ENCODE measurements at places on chromosomes 7 and 10.

- no peak for DNase-seq
These were observed 19.6 kb upstream of the ADAM12 start for GRCh38 chr10:126407831-126408230.

DNA sequence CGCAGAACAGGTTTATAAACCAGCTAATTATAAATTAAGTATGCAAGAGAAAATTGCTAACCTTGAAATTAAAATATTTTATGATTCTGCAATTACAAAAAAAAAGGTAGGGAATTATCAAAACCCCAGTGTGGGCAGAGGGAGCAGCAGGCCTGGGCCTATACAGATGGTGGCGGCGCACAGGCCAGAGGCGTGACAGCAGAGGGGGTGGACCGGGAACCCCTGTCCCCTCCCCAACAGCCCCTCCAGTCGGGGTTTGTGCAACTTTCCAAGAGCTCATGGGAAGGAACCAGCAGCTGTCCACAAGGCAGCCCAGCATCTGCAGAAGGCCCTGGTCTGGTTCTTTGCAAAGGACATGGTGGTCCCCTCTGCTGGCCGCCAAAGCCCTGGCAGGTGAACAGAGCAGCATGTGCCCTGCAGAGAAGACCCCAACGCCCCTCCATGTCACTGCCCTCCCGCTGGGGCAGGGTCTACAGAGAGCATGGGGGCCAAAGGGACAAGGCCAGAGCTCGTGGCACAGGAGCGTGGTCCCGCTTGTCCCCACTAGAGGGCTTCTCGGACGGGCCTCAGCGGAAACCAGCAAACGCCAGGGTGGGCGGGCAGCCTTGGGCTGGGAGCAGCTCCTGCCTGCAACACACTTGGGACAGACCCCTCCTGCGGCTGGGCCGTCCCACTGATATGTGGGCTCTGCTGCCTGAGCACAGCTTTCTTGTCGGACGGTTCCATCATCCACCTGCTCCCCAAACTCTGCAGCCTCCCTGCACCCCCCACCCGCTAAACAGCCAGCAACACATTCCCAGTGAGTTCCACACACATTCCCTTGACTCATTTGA, 75.1 kb downstream of the EBF3 start:
- peak; percentile 64 for DNase-seq

DNA sequence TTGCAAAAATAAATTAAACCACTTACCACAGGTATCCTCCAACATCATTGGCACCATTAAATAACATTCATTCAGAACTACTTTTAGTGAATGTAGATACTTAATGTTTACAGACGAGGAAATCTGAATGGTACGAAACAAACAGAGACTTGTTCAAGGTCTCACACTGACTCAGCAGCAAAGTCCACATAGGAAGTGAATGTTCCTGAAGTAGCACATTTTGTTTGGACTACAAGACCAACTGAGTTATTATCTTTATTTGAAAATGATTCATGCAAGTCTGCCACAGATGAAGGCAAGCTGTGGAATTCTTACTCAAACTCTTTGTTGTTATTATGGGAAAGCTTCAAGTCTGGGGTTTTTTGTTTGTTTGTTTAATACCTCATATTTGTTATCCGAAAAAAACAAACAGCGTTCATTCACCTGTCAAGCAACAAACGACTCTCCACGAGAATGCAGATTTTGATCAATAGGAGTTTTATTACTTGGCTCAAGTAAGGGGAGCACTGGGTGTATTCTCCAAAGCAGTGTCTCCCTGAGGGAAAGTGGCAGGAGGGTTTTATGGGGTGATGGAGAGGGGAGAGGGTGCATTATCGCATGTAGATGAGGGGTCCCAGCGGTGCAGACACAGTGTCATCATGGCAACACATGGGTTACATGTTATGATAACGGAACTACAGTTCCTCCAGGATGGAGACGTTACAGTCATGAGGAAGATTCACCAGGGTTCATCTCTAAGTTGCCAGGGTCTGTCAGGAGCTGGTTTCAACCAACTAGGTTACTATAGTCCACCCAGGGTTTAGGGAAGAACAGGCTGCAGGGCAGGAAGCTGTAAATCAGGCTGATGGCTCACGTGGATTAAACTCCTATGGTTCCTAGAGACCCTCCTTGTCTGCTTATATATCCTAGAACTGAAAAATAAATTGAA, 147.7 kb upstream of the AKR1E2 start:
- peak; percentile 93 for DNase-seq

DNA sequence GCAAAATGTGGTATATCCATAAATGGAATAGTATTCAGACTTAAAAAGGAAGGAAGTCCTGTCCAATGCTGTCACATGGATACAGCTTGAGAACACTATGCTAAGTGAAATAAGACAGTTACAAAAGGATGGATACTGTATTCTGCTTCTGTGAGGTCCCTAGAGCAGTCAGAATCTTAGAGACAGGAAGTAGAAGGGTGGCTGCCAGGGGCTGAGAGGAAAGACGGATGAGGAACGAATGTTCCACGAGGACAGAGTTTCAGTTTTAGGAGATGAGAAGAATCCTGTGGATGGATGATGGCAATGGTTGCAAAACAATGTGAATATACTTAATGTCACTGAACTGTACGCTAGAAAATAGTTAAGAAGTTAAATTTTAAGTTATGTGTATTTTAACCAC, 3.8 kb downstream of the PRKCQ start:
- no peak for DNase-seq

- DNase-seq, result no peak
These were observed 1047.5 kb downstream of the GATA3 start for GRCh38 chr10:9102026-9102425.

GRCh38 chr7:47817917-47818316, 130.3 kb downstream of the PKD1L1 start:
- no peak for DNase-seq

DNA sequence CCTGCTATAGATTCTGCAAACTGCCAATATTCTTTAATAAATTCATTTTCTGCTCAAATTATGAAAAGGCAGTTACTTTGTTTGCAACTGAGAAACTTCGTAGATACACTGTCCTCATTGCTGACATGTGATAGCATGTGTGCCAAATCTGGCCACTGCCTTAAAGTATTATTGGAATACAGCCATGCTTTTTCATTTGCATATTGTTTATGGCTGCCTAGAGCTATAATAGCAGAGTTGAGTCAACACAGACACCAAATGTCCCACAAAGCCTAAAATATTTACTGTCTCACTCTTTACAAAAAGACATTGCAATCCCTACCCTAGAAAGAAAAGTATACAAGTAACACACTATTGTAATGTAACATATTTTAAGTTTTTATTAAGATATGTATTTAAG, 647.4 kb downstream of the XPNPEP1 start:
- no peak for DNase-seq

DNA sequence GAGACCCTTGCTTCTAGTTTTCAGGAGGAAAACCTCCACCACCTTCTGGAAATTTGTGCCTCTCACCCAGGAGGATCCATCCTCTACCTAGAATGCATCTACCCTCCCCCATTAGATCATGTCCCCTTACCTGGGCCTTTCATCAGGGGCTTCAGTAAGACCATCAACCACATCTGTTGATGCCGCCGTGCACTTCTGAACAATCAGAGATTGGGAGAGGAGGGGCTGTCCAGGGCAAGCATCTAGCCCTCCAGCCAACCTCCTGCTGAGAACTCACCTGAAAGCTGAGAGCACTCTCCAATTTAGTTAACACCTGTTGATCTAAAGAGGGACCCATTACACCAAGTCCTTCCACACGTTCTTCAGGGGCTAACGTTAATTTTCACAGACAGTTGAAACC, 57.6 kb upstream of the PIK3CG start:
- no peak for DNase-seq

DNA sequence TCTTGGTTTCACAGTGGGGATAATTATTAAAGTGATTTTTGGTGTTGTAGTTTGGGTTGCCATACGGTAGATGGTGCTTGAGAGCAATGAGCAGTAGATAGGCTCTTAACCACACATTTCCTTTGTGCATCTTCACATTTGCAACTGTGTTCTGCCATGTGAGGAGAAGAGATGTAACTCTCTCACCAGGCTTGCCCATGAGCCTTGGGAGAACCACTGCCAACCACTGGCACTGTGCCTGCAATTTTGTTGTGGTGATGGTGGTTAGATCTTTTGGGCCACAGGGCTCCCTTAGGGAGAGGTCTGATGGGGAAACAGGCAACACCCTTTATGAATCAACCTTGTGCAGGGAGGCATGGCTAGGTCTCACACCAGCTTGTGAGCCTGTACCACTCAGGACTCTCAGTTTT, 204.3 kb downstream of the CCDC7 start:
- DNase-seq, result no peak

GRCh38 chr10:86556933-86557649, 35.5 kb upstream of the WAPL start:
- no peak for DNase-seq

DNA sequence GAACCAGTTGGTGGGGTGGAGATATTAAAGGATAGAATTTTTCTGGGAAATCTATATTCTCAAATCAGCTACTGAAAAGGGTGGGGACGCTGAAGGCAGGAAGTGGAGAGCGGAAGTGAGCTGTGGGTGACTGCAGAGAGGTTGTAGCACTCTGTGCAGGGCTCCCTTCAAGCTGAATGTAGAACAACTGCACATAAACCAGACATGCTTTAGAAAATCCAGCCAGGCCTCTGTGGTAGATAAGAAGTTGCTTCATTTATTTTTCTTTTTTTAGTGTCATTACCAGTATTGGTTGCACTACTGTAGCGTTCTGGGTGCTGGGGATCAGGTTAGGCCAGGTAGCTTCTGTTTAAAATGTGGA, 127.8 kb downstream of the CELF2 start:
- no peak for DNase-seq

DNA sequence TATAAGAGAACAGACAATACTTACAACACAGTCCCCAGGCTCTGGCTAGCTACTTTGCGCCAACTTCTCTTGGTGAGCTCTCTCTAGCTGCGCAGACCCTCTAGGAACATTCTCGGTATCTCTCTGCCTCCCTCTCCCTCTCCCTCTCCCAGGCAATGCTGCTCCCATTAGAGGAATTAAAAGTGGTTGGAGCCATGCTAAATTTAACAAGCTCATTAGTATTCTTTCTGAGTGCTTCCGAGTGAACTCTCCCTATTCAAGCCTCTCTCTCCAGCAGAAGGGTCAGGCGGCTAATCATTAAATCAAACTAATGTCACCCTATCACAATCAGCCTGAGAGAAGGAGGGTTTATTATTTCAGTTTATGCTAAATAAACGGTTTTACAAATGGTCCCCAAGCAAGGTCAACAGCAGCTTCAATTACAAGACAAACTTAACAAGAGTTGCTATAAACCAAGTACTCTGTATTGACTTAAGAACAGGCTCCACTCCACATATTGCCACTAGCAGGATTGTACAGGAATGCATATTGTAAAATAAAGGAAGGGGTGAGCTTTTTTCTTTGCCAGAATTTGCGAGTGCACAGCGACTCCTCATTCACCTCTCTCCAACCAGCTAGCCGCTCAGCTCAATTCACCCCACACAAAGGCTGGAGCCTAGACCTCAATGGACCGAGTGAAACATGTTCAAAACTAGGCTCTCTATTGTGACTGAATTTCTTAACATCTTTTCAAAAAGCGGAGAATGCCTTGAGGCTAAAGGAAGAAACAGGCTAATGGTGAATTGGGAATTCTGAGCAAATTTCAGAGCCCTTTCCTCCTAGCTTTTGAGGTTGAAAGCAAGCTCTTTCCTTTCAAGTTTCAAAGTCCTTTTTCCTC, 84.4 kb downstream of the GLI3 start:
- no peak for DNase-seq

- DNase-seq, result no peak
These were observed 1367.1 kb downstream of the XPNPEP1 start for GRCh38 chr10:108556186-108556585.

- no peak for DNase-seq
These were observed 109.2 kb downstream of the DPY19L1 start for GRCh38 chr7:34928052-34928451.

DNA sequence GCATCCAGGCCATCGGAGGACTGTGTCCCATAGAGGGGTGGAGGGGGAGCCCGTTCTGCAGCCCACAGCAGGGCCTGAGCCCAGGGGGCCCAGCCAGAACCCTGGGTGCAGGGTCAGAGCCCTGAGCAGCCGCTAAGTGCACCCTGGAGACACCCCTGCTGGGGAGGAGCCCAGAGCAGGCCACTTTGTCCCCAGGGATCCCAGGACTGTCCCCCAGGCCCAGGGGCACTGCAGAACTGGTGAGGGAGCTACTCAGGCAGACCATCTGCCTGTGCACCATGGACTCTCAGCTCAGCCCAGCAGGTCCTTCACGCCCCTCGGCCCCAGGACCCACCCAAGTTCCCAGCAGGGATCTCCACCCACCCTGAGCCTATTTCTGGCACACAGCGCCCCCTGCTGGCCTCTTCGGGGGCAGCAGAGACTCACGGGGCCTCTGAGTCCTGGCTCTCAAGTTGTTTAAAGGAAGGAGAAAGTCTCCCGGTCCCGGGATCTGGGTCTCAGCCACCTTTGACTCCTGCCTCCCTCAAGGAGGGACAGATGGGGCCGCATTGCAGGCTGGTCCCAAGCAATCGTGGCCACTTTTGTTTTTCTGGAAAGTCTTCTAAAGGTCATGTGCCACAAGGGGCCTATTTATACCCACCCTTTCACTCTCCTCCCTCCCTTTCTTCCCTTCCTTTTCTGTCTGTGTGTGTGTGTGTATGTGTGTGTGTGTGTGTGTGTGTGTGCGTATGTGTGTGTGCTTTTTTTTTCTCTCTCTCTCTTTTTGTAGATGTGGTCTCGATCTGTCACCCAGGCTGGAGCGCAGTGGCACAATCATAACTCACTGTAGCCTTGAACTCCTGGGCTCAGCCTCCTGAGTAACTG, 90.3 kb downstream of the MYL10 start:
- peak; percentile 90 for DNase-seq

DNA sequence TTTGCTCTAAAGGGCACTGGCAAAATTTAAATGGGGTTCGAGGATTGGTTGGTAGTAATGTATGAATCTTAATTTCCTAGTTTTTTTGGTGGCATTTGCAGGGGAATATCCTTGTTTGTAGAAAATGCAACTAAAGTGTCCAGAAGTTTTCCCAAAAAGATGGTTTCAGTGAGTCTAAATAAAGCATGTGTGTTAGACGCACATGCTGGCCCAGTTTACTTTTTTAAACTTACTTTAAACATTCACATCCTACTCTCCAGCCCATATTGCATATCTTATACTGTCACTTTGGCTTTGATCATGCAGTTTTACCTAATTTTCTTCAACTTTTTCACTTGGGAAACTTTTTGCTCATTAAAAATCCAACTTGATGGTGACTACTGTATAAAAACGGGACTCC, 744.0 kb upstream of the CELF2 start:
- DNase-seq, result no peak

DNA sequence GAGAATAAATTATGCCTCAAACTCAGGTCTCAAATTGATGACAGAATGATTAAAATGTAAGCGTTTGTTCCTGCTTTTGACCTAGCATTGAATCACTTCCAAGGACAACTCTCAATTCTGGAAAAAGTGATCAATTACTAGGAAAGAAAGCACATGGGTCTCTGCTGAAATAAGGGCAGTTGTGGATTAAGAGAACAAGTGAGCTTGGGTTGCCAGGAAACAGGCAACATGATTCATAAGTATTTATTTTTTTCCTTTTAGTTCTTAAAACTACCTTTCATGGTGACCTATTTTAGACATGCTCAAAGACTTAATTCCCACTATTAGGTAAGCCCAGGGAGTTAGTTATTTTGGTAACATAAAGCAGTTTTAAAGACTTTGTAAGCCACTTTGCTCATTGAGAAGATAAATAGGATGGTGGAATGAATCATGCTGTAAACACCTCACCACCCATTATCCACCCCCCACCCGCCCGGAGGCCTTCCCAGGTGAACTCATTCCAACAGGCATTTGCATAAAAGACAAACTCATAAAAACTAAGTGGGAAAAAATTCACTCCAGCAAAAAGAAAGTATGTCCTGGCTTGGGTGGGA, 728.3 kb downstream of the SORCS1 start:
- no peak for DNase-seq

GRCh38 chr7:50504646-50505546, 54.7 kb upstream of the FIGNL1 start:
- DNase-seq, result no peak

GRCh38 chr10:125878957-125879835, 1.9 kb downstream of the DHX32 start:
- peak; percentile 86 for DNase-seq
